ENCODE measurements at places on chromosomes 12 and 14. TPM values are rescaled to one million over a fixed set of nuclear protein-coding genes. Genes with fewer than 3 reads are reported as not detected.

The ACVR1B gene
- total RNA-seq: 6.8 TPM

The SLC25A47 gene
- not detected for total RNA-seq

The RAPGEF3 gene
- 4.7 TPM for total RNA-seq

The GPR137C gene
- total RNA-seq: 3.2 TPM

The COX8C gene
- total RNA-seq: not detected

The TMEM119 gene
- not detected for total RNA-seq

The YEATS4 gene
- total RNA-seq: 80.4 TPM

The ZDHHC17 gene
- 32.8 TPM for total RNA-seq

DNA sequence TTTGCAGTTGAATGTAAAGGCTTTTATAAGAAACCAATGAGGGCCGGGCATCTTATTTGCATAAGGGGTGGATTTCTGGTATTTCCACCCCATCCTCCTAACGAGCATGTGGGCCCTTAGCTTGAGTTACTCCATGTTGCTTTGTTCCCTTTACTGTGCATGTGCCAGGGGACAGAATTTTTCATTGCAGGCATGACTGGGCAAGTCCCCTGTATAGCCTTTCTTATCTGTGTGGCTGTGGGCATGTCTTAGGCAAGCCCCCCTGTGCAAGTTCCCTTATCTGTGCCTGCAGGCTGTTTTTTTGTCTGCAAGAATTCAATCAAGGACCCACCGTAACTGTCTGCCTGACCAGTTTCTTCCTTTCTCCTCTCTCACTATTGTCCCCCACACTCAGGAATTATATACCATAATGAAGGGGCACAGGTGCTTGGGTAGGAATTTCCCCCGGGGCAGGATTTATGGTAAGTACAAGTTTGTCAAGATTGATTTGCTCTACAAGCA lies 152.2 kb upstream of the CNOT2 start:
- DNase-seq: no peak

DNA sequence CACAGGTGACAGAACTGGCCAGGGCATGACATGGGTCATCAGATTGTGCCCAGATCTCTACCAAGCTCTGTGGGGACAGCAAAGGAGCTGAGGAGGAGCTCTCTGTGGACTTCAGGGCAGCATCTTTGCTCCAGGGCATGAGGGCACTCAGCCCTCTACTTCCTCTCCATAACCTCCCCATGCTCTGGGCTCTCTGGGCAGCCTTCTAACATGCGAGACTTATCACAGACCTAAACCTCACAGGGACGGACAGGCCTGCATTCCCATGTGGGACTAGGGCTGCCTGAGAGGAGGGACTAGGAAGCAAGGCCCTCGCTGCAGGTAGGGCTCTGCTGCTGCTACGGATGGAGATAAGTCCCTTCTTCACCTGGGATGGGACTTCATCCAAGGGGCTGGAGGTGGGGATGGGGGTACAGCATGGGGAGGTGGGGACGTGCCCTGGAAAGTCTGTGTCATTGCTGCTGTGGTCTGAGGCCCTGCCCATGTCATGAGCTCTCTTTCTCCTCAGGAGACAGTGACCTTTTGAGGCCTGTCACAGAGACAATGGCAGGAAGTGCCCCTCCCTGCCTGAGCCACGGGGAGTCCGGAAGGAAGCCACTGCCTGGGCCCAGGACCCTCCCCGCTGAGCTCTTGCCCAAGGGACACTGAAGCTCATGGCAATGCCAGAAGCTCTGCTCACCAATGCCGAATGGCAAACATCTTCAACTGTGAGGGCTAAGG lies 44.1 kb downstream of the PITPNM2 start:
- DNase-seq: peak; percentile 61

DNA sequence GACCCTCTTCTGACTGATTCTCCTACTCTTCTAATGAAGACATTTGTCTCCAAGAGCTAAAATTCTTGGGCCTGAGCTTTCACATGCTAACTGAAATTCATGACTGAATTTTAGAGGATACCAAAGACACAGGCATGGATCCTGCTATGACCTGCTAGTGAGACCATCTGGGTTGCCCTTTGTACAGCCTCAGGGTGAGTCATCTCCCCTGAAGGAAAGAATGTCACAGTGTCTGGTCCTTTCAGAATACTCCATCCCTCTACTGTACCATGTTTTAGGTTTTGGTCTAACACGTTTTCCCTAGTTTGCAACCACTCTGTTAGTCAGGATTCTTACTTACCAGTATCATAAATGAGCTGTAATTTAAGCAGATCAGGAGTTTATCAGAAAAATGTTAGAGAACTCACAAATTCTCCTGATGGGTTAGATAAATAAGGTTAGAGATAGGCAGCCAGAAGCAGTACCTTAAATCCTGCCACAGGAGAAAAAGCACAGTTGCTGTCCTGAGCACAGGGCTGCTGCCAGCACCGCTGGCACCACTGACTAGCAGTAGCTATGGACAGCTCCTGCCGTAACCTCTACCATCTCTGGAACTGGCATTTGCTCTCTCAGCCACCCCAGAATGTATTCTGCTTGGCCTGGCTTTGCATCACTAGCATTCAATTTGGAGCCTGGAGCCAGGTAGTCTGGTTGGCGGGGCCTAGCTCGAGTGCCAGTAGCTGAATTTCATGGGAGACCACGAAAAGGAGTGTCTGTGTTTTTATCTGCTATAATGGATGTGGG lies 127.6 kb downstream of the ANO6 start:
- DNase-seq: no peak

DNA sequence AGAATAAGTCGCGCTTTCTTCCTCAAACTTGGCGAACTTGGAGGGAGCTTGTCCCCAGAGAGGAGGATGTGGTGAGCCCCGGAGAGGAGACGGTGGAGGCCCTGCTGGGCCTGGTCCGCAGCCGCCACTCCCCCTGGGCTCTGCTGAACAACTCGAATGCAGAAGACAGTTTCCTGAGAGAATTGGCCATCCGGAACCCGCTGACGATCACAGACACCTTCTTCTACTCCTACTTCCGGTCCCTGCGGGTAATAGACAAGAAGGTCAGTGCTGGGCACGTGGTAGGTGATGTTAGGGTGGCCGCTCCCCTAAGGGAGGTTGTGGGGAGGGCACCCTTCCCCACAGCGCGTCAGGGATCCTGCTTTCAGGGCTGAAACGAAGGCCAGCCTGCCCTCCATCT lies 1.6 kb downstream of the LRRC43 start:
- no peak for DNase-seq

DNA sequence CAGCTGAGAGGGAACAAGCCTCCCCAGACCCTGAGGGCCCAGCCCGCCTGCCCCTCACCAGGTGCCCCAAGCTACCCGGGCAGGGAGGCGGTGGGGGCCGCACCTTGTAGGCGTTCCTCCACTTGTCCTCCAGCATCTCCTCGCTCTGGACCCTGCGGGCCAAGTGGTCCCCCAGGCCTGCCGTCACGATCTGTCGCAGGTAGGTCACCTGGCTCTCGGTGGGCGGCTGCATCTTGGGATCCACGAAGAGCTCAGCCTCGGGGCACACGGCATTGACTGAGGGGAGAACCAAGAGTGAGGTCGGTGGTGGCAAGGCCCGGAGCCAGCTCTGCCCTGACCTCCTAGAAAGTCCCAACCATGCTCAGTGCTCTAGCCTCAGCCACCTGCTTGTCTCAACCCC lies 36.6 kb downstream of the DHX37 start:
- DNase-seq: no peak

DNA sequence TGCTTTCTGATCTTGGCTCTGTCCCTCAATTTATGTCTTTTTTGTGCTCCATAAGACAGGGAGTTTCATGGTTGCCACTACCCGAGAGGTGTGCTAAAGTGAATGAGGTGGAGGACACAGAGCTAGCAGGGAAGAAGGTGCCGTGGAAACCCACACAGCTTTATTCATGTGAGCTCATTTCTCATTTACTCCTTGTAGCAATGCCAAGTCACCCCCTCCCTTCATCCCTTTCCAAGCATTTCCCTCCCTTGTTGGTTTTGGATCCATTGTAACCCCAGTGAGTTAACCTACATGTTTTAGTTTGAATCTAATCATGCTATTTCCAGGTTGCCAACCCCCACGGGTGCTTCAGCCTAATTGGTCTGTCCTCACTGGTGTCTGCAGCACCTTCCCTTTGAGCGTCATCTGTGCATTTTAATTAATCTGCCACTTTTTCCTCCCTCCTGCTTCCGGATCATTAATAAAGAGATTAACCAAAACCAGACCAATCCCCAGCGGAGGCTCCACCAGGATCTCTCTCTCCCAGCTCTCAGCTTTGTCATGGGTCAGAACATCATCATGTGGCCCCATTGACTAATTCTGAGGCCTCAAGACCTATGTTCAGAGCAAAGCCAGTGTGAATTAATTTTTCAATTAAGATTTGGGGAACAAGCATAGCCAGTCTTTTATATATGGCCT lies 56.2 kb downstream of the NTF3 start:
- no peak for DNase-seq

- no peak for DNase-seq
These were observed 28.6 kb downstream of the CMKLR1 start for GRCh38 chr12:108310489-108310888.

- no peak for DNase-seq
These were observed 164.4 kb upstream of the LRIG3 start for GRCh38 chr12:59084511-59085375.

DNA sequence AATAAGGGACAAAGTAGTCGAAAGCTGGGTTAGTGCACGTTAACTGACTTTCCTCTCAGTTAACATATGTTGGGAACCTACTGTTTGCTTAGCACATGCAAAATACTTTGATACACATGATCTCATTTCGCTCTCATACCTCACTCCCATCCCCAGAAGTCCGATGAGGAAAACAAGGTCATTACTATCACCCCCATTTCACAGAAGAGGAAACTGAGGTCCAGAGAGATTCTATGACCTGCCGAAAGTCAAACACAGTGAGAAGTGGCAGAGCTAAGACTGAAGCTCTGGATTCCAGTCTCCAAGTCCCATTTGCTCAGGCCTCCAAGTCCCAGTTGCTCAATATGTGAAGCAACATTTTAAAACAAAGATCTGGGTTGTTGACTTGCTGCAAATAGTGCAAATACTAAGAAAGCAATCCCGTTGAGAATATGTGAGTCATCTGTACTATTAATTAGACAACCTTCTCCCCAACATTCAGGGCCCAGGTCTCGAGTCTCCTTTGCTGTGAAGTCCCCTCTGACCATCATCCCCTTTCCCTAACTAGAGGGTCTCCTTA lies 170.6 kb upstream of the PWP1 start:
- DNase-seq: no peak

- peak; percentile 39 for DNase-seq
These were observed 47.3 kb upstream of the GTF2A1 start for GRCh38 chr14:81268016-81268416.

- peak; percentile 73 for DNase-seq
These were observed 198.9 kb downstream of the EPS8 start for GRCh38 chr12:15590180-15590826.

DNA sequence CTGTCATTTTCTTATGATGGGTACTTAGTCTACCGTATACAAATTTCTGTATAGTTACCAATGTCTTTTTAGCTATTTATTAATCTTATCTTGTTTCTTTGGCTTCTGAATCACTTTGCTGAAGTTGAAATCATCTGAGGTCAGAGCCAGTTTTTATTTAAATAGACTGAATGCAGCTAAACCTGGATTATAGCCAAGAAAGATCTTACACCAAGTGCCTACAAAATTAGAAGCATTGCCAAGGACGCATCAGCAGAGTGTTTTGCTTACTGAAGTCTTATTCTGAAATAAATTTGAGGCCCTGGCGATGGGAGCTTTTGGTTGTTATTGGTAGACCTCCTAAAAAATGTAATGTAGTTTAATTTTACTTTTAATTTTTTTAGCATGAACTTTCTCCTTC lies 128.2 kb downstream of the RGS6 start:
- no peak for DNase-seq

- DNase-seq: peak; percentile 14
These were observed 38.6 kb downstream of the MGST1 start for GRCh38 chr12:16385782-16386646.

DNA sequence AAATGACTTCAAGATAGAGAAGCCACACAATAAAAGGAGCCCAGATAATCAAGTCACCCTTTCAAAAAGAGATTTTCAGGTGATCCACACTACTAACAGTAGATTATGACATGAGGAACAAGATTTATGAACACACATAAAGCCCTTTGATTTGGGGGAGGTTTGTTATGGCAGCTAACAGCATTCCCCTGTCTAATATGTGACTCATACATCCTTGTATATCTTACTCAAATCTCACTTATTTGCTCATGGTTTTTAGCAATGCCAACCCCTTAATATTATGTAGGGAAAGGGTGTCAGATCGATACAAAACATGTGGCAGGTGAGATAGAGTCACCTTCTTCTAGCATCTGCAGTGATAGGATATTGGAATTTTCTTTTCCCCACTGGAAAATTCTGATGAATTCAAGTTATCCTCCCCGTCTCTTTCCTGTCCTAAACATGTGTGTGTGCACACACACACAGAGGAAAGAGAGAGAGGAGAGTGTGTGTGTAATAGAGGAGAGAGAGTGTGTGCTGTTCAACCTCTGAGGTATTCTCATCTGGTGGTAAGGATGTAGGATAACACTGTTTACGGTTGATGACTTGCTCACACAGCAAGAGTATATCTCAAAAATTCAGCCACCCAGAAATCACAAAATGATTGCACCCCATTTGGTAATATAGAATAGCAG lies 319.9 kb downstream of the KCNC2 start:
- no peak for DNase-seq

DNA sequence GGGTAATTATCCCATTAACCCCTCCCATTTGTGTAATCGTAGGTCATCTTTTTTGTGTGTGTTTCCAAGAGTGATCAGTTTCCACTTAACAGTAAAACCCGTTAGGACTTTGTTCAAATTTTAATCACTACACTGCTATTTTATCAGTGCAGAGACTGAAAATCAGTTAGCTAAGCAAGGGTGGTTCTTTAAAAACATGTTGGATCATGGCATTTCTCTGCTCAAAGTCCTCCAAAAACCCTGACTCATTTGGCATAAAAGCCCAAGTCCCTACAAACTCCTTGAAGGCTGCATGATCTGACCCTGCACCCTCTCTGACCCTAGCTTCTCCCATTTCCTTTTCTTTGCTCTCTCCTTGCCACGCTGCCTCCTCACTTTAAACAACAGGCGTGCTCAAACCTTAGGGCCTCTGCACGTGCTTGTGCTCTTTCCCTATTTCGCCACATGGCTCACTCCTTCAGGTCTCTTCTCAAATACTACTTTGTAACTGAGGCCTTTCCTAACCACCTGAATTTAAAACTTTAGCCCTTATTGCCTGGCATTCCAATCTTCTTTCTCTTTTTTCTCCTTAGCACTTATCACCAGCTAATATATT lies 13.2 kb upstream of the OVCH1 start:
- no peak for DNase-seq

Measured in OCI-LY7 (cell line).